Heart right ventricle (tissue), 16 donors: ENCODE measurements at places on chromosomes 12 and 14. TPM values are rescaled to one million over a fixed set of nuclear protein-coding genes. Genes with fewer than 3 reads are reported as not detected.
A peak's percentile ranks its signal among the peaks of the same experiment; 100 is the strongest.

Gene IFNG
- total RNA-seq = not detected

Gene AKAP3
- total RNA-seq = 3.4 TPM

Gene LAG3
- total RNA-seq = 0.16 TPM

Gene DEGS2
- not detected for total RNA-seq

Gene DAO
- total RNA-seq = not detected

Gene G2E3
- total RNA-seq = 11.0 TPM

Gene KLRF1
- 0.19 TPM for total RNA-seq

Gene FAM186B
- 0.99 TPM for total RNA-seq

Gene NAV3
- 4.9 TPM for total RNA-seq

Gene SOX5
- 3.3 TPM for total RNA-seq

Gene CEBPE
- total RNA-seq = not detected

Gene BHLHE41
- 41.1 TPM for total RNA-seq

Gene PLEK2
- not detected for total RNA-seq

Gene TMEM233
- total RNA-seq = 0.25 TPM

Gene TUNAR
- not detected for total RNA-seq

Gene SLC6A12
- 0.87 TPM for total RNA-seq

Gene KRT7
- total RNA-seq = not detected

Gene ITGA7
- 445 TPM for total RNA-seq

DNA sequence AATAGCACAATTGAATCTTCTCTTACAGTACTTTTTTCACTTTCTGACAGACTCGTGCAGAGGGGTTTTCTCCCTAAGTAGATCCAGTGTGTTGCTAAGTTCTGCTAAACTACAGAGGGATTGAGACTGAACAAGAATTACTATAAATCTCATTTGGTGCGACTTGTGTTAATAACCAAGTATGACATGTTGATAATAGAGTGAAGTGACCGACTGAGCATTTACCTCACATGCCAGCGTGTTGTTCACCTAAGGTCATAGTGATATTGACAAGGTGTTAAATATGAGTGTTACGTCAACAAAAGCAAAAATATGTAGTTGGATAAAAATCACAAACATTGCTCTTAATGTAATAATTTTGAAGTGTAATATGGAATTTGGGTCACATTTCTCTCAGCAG, 97.8 kb upstream of the PDE3A start:
- DNase-seq = no peak

- DNase-seq = no peak
Observed at GRCh38 chr12:88299567-88300101, 157.5 kb downstream of the TMTC3 start.

- DNase-seq = no peak
Observed at GRCh38 chr14:78127961-78128360, 42.2 kb upstream of the NRXN3 start.

DNA sequence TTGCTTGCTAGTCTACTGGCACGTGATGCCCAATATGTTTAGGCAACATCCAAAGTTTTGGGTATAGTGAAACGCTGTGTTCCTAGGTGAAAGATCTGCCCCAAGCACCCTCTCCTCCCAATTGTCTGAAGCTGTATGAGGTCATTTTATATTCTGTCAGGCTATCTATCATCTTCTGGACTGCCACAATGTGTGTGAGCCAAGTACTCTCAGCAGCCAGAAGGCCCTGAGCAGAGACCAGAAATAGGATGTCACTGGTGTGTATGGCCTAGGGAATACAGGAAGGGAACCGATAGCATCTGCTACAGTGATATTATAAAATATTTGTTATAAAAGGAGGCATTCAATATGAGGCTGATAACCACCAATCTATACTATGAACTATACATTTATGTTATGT, 7.9 kb upstream of the PDE3A start:
- DNase-seq = peak; percentile 14

- DNase-seq = no peak
Observed at GRCh38 chr14:37824939-37825712, 229.7 kb downstream of the TTC6 start.

DNA sequence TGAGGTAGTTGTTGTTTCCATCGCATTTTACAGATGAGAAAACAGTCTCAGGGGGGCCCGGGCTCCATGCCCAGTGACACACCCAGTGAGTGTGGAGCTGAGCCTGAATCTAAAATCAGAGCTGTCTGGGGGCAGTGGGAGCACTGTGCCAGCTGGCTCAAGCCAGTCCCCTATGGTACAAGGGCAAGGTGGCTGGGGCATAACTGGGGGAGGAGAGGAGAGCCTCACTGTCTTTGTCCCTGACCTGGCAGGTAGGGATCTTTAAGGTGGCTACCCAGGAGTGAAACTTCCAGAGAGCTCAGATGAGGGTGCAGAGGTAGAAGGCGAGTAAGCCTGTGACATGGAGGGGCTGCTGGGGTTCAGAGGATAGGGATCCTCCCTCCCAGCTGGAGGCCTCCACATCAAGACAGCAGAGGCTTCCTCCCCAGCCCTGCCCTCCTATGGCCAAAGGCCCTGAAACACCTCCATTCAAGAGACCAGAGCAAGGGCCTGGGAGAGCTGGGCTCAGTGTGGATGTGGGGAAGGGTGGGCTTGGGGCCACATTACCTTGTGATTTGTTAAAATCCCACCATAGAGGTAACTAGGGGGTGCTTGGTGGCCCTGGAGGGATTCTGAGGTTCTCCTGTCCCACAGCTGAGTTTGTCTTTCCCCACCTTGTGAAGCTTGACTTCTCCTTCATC, 33.1 kb downstream of the ASCL4 start:
- DNase-seq = no peak

DNA sequence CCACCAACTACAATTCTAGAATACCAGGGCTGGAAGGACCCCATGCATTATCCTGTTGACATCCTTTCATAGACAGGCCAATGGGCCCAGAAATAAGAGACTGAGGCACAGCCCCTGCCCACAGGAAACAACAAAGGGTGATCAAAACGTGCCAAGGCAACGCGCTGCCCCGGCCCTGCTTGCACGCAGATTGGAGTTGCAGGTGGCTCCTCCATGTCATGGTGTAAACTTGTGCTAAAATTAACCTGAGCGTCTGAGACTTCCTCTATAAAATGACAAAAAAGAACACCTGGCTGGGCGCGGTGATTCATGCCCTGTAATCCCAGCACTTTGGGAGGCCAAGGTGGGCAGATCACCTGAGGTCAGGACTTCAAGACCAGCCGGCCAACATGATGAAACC, 30.1 kb downstream of the SPRING1 start:
- no peak for DNase-seq

DNA sequence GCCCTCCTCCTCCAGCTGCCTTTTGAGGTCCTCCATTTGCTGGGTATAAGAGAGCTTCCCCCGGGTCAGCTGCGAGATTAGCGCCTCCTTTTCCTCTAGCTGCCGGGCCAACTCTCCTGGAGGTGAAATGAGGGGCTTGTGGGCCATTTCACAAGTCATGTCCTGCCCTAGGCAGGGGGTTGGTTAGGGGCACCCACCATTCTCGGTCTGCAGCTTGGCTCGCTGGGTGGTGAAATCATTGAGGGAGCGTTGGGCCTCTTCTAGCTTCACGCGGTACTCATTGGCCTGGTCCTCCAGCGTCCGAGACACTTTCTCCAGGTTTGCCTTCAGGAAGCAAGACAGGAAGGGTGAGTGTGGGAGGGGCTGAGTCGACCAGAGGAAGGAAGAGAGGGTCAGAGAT, 12.6 kb downstream of the CMTM5 start:
- no peak for DNase-seq

GRCh38 chr12:17999174-17999801, 90.7 kb downstream of the RERGL start:
- DNase-seq = no peak

- DNase-seq = no peak
Observed at GRCh38 chr14:77313371-77313770, 7.3 kb downstream of the POMT2 start.

DNA sequence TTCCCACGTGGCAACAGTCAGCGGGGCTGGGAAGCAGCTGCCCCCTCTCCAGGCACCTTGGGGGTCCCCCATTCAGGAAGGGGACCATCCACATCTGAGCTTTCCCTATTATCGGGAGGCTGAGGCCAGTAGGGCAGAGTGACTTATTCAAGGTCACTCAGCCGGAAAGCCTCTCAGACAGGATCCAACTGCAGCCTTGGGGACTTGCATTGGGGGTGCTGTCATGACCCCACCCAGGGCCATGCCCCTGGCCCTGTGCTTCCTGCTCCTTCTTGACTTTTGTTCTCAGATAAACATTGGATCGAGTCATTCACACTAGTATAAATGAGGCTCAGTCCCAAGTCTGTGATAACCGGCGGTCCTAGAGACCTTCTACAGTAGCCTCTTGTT, 12.6 kb downstream of the BEGAIN start:
- DNase-seq = no peak

GRCh38 chr12:104054681-104055346, 4.8 kb upstream of the GLT8D2 start:
- DNase-seq = no peak

DNA sequence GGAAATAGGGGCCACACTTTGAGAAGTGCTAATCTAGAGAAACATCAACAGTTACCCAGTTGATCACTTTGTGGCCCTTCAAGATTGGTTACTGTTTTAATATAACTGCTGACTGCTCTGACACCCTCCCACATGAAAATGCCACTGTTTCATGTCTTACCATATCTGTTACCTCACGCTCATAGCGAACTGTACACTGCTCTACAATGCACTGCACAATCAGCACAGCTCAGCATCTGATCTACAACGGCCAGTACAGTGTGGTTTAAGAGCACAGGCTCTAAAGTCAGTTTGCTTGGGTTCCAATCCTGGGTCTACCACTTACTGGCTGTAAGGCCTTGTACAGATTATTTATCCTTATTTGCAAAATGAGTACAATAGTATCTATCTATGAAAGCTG, 39.1 kb downstream of the SPPL3 start:
- DNase-seq = no peak

GRCh38 chr12:93894391-93895088, 217.4 kb downstream of the CRADD start:
- DNase-seq = peak; percentile 95

GRCh38 chr12:52181746-52182145, 10.1 kb downstream of the KRT80 start:
- no peak for DNase-seq

DNA sequence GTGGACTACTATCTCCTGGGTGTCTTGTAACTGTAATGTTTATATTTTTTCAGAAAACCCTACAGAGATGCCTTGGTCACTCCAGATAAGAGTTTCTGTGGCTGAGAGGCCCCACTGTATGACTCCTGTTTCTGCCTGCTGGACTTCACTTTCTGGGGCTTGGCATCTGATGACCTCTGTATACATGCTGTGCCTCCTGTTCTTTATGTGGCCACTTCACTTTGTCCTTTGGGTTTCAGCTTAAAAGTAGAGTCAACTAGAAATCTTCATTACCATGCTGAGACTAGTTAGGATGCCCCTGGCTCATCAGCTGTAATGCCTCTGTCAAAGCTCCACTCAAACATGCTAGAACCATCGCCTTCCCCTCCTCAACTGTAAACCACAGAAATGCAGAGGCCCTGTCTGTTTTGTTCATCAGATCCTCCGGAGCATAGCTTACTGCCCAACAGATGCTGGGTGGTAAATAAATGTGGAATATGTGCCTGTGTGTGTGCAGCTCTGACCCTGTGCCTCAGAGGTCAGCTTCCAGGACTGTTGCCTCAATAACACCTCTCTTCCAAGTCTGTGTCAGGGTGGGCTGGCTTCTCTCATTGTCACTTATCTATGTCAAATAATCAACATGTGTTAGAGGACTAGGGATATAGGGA, 25.5 kb downstream of the ZNF664 start:
- no peak for DNase-seq

DNA sequence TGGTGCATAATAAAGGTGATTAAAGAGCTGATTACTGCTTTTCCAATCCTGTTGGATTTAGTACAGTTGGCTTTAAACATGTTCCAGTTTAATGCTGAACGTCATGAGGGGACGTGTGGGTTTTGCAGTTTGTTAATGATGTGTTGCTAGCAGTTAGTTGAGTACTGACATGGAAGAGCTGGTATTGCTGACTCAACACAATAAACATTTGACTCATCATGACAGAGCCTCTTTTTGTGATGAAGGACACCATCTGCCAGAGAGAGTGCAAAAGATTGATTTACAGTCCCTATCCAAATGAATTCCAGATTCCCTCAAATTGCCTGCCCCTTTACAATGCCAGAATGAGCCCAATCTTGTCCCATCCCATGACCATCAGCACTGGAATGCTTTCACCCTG, 346.2 kb upstream of the PRICKLE1 start:
- no peak for DNase-seq

DNA sequence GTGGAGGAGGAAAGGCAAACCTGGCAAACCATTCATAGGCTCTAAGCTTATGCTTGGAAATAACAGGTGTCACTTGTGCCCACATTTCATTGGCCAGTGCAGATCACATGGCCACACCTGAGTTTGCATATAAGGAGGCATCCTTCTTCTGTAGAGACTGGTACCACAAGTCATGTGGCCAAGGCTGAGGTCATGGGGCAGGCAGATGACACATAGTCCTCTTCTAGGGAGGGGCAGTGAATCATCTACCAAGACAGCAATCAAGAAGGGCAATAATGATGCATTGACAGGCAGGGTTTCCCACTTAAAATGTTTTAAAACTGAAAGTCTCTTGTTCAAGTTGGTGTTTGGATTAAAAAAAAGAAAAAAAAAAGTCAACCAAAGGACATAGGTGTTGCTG, 77.3 kb downstream of the DAAM1 start:
- no peak for DNase-seq

- no peak for DNase-seq
Observed at GRCh38 chr14:104786726-104787675, 8.5 kb downstream of the AKT1 start.

GRCh38 chr14:69088586-69088985, 64.3 kb downstream of the DCAF5 start:
- no peak for DNase-seq

DNA sequence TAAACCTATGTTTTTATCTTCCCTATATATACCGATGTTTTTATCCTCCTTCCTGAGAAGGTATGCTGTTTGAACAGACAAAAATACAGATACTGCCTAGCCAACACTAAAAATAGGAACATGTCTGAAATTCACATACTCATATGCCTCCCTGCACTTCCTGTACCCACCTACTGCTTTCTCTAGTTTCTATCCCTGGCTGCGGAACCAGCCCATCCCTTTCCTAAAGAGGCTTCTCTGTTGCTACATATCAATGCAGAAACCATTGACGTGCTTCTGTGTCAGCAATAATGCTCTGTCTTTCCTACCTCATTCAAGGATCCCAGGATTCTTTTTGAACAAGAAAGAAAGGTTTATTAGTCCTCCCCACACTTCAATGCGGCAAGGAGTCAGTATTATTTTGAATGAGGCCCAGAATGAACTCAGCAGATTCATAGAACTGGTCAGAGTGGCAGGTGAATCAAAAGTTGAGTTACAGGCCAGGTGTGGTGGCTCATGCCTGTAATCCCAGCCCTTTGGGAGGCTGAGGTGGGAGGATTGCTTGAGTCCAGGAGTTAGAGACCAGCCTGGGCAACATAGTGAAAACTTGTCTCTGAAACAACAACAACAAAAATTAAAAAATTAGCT, 67.8 kb upstream of the NAP1L1 start:
- DNase-seq = no peak

- no peak for DNase-seq
Observed at GRCh38 chr12:97299847-97300246, 162.8 kb upstream of the RMST start.

- DNase-seq = no peak
Observed at GRCh38 chr12:2967651-2968050, 8.5 kb downstream of the TEAD4 start.

- DNase-seq = no peak
Observed at GRCh38 chr14:21768116-21768874, 94.7 kb upstream of the OR4E1 start.
